HCT116 (cell line): ENCODE measurements at places on chromosomes 1 and 21.

- no peak for DNase-seq
Measured at GRCh38 chr21:33308586-33309490, 15.9 kb upstream of the IFNAR1 start.

DNA sequence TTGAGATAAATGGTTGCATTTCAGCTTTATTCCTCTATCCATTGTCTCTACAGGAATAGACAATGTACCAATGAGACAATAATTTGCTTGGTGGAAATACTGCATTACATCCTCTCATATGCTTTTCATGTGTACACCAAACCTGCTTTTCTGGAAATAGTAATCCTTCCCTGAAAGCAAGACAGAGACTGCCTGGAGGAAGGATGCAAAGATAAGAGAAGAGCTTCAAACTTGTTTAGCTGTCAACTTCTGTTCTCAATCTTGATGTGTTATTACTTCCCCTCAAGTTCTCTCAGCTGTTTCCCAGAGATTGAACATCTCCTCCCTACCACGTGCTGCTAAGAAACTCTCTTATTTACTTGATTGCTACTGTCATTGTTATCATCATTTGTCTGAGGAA lies 1125.4 kb upstream of the TMPRSS15 start:
- no peak for DNase-seq

DNA sequence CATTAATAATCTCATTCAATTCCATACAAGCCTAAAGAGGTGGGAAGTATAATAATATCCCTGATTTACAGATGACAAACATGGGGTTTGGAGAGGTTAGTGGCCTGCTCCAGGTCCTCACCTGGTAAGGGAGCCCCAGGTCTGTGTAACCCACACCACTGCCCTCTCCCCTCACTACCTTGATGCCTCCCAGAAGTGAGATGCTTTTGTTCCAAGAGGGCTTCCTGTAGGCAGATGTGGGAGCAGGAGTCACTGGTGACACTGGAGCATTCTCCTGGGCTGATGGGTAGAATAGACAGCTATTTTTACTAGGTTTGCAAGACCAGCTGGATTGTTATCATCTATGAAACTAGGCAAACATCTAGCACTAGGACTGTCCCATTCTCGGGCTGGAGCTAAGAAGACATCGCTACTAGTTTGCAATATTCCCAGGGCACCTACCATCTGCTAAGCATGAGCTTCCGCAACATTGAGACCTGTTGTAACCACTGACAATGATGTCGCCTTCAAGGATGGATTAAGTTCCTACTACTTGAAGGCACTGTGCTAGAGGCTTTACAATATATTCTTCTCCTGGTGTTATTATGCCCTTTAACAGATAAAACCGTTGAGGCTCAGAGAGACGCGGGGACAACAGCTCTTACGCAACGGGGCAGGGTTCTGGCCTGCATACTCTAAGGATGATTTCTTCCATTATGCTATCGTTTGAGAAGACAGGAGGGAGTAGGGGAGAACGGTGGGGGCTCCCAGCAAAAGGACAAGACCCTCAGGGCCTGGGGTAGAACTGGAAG lies 35.0 kb downstream of the BATF3 start:
- no peak for DNase-seq

- no peak for DNase-seq
Measured at GRCh38 chr21:21085206-21085605, 87.0 kb downstream of the NCAM2 start.

- no peak for DNase-seq
Measured at GRCh38 chr1:64692911-64693310, 52.0 kb upstream of the RAVER2 start.

- no peak for DNase-seq
Measured at GRCh38 chr1:119975006-119975405, 78.7 kb upstream of the ADAM30 start.

DNA sequence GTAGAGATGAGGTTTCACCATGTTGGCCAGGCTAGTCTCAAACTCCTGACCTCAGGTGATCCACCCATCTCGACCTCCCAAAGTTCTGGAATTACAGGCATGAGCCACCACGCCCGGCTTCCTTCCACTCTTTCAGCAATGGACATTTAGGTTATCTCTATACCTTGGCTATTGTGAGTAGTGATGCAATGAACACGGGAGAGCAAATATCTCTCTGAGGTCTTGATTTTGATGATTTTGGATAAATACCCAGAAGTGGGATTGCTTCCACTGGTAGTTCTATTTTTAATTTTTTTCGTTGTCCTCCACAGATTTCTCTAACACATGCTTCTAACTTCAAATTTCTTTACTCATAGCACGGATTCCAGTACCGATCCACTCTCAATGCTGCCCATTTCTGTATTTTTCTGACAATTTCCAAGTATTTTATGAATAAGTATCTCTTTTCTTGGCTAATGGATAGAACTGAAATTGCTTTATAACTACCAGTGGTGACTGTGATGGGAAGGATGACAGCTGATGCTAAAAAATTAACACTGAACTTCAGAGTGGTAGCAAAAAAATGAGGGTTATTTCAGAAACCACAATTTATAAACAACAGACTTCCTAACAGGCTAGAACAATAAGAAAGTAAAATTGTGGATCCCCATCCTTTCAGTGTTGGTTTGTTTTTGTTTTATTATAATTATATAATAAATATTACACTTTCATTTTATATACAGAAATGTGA lies 327.5 kb upstream of the RUNX1 start:
- no peak for DNase-seq

DNA sequence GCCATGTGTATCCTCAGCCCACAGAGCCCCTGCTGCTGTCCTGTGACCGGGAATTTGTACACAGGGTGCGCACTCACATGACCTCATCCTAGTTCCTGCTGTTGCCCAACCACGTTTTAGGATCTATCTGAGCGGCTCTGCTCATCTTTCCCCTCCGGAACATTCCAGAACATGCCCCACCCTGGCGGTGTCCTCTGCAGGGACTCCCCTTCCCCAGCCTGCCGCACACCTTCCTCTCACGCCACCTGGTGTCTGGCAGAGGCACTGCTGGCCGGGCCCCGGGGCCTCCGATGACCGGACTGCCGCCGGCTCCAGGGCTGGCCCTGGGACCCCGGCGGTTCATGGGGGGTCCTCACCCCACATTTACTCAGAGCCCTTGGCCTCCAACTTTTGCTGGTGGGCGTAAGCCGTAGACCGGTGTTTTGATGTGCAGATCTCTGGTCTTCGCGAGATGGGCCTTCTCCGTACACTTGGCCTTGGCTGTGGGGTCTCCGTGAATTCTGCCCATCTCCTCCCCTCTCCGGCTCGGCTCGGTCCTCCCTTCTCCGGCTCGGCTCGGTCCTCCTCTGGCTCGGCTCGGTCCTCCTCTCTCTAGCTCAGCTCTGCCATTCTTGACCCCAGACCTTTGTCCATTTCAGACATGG lies 29.5 kb downstream of the ARHGEF16 start:
- no peak for DNase-seq

DNA sequence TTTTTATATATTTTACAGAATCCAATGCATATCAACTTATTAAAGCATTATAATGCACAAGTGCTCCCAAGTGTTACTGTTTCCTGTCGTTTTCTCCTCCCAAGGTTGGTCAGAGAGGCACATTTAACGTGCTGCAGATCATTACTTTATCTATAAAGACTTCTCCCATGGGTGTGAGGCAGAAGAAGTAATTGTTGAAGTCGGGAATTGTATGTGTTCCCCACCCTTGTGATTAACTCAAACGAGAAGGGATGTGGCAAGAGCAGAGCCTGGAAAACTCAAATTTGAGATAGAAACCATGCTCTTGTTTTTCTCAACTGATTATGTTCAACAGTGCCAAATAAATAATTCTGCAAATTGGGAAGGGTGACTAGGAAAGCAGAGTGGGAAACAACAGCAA lies 412.5 kb upstream of the ADAMTS5 start:
- DNase-seq: no peak

- DNase-seq: no peak
Measured at GRCh38 chr21:37502947-37503346, 136.4 kb downstream of the DYRK1A start.

DNA sequence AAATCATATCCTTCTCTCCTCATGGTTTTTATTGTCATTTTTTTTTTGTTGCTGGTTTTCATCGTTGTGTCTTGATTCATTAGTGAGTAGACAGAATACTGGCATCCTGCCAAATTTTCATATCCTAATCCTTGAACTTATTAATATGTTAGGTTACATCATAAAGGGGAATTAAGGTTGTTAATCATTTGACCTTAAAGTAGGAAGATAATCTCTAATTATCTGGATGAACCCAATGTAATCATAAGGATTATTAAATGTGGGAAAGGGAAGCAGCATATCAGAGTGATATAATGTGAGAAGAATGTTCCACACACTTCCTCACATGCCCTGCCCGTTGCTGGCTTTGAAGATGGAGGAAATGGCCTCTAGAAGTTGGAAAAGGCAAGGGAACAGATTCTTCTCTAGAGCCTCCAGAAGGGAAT lies 299.7 kb downstream of the HMCN1 start:
- DNase-seq: no peak

GRCh38 chr1:222970711-222971110 lies 155.9 kb downstream of the DISP1 start:
- no peak for DNase-seq

DNA sequence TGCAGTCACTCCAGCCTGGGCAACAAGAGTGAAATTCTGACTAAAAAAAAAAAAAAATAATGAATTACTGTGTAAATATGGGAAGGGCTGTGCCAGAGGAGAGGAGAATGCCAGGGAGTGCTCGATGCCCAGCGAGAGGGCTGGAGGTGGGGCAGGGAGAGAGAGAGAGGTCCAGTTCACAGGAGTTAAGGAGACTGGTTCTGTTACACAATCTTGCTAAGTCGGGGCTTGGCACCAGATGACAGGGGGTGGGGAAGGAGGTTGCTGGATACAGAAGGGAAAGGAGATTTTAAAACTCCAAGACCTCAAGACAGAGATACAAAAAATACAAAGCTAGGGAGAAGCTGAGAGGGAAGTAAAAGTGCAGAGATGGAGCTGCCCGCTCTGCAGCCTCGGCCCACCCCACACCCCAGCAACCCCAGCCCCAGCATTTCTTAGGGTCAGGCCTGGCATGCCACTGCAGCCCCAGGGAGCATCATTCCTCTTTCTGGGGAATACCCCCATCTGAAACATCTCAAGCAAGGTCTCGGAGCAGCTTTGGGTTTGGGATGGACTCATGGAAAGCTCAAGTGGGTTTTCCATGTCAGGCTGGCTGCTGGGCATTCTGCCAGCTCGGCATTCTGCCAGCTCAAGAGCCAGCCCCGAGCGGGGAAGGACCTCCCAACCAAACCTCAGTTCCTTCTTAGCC lies 991 bp downstream of the SELENBP1 start:
- DNase-seq: no peak

DNA sequence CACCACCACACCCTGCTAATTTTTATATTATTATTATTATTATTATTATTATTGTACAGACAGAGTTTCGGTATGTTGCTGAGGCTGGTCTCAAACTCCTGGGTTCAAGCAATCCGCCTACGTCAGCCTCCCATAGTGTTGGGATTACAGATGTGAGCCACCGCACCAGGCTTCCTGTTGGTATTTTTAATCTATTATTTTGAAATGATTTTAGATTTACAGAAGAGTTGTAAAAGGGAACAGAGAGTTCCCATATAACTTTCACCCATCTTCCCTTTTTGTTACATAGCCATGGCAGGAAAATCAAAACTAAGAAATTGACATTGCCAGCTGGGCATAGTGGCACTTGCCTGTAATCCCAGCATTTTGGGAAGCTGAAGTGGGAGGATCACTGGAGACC lies 42.9 kb upstream of the CITED4 start:
- DNase-seq: no peak

- DNase-seq: no peak
Measured at GRCh38 chr1:53278298-53278725, 40.0 kb upstream of the MAGOH start.

DNA sequence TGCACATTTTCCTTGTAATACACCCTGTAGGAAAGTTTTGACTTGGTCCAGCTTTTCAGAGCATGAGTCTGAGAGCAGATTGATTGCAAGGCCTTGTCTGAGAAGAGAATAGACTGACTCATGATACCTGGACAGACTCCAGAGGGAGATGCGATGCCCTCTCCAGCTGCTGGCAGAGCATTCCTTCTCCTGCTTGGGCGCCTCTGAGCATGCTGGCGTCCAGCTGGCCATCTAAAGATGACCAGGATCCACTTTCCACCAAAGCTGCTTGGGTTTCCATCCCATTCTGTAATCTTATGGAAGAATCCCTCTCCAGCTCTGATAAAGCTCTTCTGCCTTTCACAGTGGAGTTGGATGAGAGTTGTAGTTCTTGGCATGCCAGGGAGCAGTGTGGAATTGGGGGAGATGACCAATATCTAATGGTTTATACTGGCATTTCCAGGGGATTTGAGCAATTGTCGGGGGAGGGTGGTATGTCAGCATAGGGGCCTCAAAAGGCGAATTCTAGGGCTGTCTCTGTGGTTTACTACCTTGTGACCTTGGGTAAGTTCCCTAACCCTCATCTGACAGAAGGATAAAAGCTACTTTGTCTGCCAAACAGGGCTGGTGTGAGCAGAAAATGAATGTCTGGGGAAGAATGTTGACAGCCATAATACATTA lies 19.5 kb downstream of the SZRD1 start:
- DNase-seq: no peak

GRCh38 chr1:202189001-202189790 lies 4.4 kb upstream of the LGR6 start:
- DNase-seq: no peak

GRCh38 chr21:35043549-35043948 lies 5.6 kb downstream of the RUNX1 start:
- no peak for DNase-seq
